Activated naive CD8-positive, alpha-beta T cell treated with anti-CD3 and anti-CD28 coated beads, Interleukin-2, amount 10 ng/mL, durations not matched to agents 7 days and 5 days (primary cell): ENCODE measurements at places on chromosomes 2 and 18. TPM values are rescaled to one million over a fixed set of nuclear protein-coding genes. Genes with fewer than 3 reads are reported as not detected.

DNA sequence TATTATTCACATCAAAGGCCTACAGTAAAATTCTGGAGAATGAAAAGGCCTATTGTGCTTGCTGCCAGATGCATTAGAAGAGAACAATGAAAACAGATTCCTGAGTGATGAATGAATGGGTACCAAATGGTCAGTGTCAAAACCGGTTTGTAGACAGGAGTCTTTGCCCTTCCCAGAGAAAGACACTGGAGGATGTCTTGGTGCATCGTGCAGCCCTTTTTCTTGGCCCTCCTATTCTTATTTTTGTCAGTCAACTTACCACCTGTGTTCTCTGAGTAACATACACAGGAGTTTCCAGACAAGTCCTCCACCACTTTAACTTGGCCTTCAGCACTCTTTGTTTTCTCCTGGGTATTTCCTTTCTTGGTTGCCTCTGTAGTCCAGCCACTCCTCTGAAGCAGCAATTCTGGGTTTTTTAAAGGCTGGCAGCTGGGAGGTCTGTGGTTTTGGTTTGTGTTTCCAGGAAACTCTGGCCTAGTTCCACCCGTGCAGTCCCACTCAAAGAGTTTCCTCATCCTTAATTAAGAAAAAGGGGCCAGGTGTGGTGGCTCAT, 29.4 kb downstream of the PSTPIP2 start:
- H3K4me1 ChIP-seq: peaks cover 33% of the 10 kb centered on the region
- DNase-seq: peak; percentile 43
- H3K36me3 ChIP-seq: peaks cover 14% of the 10 kb centered on the region
- peaks cover 2% of the 10 kb centered on the region for H3K27me3 ChIP-seq

- DNase-seq: no peak
- peaks cover 10% of the 10 kb centered on the region for H3K4me1 ChIP-seq
- no peaks in the 10 kb centered on the region for H3K36me3 ChIP-seq
- no peak overlapping the region for H3K4me3 ChIP-seq
- peaks cover 9% of the 10 kb centered on the region for H3K27me3 ChIP-seq
Observed at GRCh38 chr2:174711206-174711605, 53.1 kb downstream of the CHRNA1 start.

DNA sequence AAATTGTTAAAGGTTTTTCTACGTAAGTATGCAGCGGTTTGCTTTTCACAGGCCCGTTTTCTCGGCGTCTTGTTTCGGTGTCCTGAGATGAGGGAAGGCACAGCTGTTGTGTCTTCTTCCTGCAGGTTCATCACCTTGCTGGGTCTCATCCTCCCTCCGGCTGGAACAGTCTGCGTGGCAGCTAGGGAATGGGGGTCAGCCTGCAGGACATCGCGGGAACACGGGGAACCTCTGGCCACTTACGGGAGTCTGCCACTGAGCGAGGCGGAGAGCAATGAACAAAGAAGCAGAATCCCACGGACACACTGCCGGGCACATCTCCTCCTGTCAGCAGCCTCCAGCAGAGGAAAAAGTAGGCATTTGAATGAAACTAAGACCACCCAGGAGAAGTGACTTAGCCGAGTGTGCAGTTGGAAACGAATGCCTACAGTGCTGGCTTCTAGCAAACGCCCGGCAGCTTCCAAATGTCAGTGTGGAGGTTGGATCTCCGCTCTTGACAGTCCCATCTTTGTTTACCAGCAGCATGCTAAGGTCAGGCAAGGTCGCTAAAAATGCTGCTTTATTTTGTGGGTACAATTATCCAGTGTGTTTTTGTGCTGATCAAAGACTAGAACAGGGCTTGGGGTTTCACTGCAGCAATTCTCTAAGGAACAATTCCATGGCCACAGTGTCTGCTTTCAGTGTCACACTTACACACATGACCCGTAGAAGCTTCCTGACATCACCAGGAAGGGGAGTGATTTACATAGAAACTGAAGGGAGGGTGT, 109.8 kb upstream of the SEC11C start:
- no peak for DNase-seq
- no peak overlapping the region for H3K27ac ChIP-seq
- H3K4me3 ChIP-seq: no peak overlapping the region
- no peaks in the 10 kb centered on the region for H3K36me3 ChIP-seq
- H3K27me3 ChIP-seq: peaks cover 3% of the 10 kb centered on the region

DNA sequence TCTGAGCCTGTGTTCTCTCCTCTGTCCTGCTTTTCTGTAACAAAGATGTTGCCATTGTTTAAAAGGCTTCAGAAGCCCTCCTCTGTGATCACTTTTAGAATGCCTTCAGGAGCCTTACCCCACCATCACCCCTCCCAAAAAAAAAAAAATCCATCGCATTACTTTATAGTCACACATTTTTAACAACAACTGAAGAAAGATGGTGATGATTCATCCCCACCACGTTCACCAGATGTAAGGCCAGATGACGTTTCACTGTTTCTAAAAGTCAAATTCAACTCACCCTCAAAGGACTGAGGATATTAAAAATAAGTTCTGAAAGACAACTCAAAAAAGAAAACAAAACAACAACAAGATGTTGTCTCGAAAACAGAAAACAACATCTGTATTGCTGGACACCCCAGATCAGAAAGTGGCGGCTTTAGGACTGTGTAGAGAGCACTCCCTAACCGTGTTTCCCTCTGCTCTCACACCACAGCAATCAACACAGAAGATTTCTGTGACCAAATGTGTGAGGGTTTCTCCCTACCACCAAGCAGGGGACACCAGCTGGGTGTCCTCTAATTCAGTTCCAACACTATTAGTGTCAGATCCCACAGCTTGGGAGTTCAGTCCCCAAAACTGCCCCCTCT, 61.9 kb upstream of the CREB1 start:
- H3K4me3 ChIP-seq: no peak overlapping the region
- H3K36me3 ChIP-seq: no peaks in the 10 kb centered on the region
- H3K27ac ChIP-seq: no peak overlapping the region
- DNase-seq: no peak
- peaks cover 8% of the 10 kb centered on the region for H3K27me3 ChIP-seq

RNF152 gene
- 0.23 TPM for total RNA-seq

REG3G gene
- not detected for total RNA-seq

ABCG5 gene
- total RNA-seq: not detected

SDC1 gene
- total RNA-seq: 0.22 TPM
